Activated T-cell treated with anti-CD3 and anti-CD28 coated beads, Interleukin-2, amount 50 U/mL, for 1 hour (primary cell): ENCODE measurements at places on chromosomes 2 and 18.

GRCh38 chr2:74010087-74010541 is 25.4 kb downstream of the TET3 start:
- no peak for DNase-seq

DNA sequence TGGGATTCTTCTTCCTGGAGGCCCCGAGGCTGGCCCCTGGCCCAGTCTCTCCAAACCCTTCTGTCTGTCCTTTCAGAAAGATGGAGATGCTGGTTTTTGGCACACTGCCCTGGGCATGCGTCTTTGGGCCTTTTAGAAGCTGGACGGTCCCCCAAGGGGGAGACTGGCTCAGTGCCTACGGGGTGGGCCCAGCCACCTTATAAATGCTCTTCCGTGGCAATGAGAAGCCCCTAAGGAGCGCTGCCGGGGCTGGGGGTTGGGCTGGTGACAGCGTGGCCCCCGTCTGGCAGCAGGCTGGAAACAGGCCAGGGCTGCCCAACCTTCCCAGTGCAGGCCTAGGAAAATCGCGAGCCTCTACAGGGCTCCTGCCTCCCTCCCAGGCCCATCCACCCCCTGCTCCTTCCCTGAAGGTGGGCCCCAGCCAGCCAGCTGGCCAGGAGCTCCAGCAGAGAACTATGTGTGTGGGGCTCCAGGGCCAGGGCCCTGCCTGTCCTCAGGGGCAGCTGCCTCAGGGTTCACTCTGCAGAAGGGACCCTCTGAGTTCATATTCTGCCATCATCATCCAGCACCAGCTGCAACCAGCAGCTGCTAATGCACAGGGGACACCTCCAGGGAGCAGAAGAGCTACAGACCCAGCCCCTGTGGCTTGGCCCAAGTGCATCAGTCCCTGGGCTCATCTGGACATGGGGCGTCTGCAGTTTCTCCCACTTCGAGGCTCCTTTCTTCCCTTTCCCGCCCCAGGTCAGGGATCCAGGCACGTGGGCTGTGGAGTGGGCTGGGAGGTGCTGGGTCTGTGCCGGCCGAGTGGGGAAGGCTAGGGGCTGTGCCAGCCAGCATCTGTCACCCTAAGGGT is 107.6 kb upstream of the OTOS start:
- DNase-seq: peak; percentile 13

DNA sequence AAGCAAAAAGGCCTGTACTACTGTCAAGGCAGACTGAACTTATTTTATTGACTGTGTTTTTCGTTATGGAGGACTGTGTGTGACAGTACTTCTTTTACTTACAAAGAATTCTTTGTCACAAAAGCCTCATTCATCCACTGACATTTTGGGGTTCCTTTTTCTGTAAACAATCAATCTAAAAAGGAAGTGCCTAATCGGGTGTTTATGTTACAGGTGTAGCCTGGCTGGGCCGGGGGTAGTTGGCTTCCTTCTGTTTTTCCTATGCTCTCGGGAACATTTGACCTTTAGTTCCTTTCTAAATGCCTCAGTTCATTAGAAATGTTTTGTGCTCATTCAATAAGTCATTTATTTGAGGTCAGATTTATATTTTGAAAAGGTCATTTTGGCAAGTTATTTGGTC is 8.3 kb downstream of the ZCCHC2 start:
- no peak for DNase-seq

DNA sequence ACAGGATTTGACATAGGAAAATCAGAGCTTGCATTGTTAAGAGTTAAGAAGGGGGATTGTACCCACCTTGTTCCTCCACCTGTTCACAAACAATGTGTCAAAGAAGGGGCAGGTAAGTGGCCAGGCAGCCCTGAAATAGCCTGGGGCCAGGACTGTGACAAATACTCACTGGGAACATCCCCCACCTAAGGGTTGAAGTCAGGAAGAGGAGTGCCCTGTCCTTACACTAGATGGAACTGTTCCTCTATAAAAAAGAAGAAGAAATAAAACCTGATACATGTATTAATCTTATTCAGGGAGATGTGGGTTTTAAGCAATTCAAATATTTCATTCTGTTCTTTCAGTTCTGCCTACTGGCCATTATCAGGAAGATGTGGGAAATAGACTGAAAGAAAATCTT is 41.9 kb downstream of the TACR1 start:
- DNase-seq: no peak

DNA sequence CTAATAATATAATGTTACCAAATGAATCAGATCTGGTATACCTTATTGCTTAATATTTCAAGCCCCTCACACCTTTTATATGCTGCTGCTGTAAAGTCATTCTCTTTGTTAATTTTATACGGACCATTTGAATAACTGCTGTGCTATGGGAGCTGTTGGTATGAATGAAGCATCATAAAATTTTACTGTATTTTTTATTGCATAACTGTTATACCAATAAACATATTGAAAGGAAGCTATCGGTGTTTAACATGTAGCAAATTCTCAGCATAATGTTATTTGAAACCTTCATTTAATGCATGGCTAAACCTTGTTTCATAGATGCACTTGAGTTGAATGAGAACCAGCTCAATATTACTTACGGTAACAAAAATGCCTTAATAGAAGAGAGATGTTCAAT is 1040.3 kb downstream of the SOCS6 start:
- DNase-seq: no peak

DNA sequence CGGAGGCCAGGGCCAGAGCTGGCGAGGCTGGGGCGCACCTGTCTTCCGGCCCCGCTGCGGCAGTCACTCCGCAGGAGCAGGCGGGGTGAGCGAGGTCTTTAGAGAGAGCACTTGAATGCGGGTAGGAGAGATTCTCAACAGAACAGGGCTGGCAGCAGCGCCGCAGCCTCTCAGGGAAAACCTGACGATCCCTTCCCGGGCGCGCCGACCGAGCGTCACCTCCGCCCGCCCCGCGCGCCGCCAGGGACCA is 526 bp downstream of the PRKRA start:
- DNase-seq: peak; percentile 89

- peak; percentile 50 for DNase-seq
Measured at GRCh38 chr18:77207540-77207939, 42.1 kb upstream of the GALR1 start.

- DNase-seq: no peak
Measured at GRCh38 chr18:80037300-80037699, 3.1 kb downstream of the RBFA start.

GRCh38 chr2:123540291-123540690 is 484.8 kb upstream of the CNTNAP5 start:
- DNase-seq: no peak

DNA sequence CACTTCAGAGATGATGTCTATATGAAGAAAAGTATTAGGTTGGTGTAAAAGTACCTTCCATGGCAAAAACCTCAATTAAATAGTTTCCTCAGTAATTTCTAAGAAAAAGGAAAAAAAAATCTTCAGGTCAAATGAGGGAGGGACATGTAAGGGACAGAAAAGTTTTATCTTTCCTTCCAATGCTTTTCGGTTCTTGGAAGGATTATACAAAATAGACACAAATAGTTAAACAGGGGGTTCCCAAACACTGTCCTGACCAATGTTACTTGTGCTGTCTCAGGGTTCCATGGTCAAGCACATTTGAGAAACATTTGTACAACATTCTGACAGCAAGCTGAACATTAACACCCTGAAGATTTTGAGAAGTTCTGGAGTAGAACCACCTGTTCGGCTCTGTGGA is 22.0 kb downstream of the ERMN start:
- no peak for DNase-seq

GRCh38 chr2:54524226-54524991 is 68.3 kb downstream of the SPTBN1 start:
- DNase-seq: no peak

DNA sequence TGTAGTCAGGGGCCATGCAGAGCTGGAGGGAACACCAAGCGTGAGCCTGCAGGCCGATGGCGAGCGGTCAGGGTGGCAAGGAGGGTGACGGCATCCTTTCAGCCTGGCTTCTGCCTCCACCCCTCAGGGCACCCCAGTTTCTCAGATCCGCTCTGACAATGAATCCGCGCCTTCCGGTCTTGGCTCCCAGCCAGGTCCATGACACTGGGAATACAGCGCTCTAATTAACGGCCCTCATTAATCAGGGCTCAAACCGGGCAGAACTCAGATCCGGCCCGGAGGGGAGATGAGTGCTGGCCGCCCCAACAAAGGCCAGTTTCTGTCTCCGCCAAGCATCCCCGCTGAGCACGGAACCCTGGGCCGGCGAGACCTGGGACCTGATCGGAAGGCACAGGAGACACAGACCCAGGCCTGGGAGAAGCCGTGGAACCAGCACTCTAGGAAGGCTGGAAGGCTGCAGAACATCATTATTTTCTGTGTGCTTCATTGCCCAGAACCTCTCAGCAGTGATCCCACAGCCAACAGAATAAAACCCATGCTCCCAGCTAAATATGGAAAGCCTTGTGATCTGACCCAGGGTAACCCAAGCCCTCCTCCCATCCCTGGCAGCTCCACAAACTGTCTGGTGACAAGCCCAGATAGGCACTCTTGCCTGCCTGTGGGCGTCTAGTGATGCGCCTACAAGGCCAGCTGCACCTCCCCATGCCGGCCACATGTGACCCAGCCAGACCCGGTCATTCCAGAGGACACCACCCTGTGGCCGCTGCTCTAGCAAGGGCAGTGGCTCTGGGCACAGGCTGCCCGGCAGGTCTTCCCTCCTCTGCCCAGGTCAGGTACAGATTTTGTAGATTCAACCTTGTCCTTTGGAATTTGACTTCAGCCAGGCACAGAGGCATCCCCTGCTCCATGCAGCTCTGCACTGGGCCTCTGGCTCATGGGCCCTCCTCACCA is 438.7 kb upstream of the MYT1L start:
- no peak for DNase-seq

- DNase-seq: no peak
Measured at GRCh38 chr2:208492069-208492468, 85.5 kb downstream of the PTH2R start.

- no peak for DNase-seq
Measured at GRCh38 chr2:60958800-60959199, 58.7 kb upstream of the PEX13 start.

DNA sequence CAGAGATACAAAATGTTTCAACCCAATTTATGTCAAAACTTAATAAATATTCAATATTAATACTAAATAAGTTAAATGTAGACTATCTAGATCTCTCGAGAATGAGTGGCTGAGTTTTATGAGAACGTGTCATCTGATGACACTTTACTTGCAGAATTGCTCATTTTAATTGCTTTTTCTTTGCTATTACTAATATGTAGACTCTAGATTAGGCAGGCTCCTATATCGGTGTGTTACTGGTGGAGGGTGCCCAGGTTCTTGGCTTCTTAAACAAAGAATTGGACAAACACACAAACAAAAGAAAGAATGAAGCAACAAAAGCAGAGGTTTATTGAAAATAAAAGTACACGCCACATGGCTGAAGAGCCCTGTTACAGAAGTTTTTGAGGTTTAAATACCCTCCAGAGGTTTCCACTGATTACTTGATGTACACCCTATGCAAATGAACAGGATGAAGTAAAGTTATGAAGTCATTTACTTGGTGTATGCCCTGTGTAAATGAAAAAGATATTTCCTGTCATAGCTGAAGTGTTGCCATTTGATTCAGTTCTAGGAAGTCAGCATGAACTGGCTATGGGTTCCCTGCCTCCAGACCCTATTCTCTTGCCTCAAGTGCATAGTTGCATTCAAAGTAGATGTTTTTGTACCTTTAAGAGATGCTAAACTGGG is 122.9 kb upstream of the ITGA4 start:
- no peak for DNase-seq

- no peak for DNase-seq
Measured at GRCh38 chr2:113842919-113843736, 46.8 kb upstream of the ACTR3 start.

DNA sequence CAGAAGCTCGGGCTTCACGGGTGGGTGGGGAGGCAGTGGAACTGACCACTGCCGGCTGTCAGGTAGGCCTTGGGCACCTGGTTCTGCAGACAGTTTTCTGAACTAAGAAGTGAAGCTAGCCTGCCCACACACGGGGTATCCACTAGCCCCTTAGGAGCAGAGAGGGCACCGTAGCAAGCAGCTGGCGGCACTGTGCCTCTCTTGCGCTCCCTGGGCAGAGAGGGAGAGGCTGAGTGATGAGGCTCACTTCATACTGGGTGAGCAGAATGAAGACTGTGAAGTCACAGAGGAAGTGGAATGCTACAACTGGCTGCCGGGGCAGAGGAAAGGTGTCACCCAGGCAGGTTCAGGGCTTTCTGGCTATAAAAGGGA is 753 bp downstream of the ITPRIPL1 start:
- peak; percentile 61 for DNase-seq
